Chondrocyte (in vitro differentiated cells): ENCODE measurements at places on chromosomes 1 and 21. TPM values are rescaled to one million over a fixed set of nuclear protein-coding genes. Genes with fewer than 3 reads are reported as not detected.

The EPHA10 gene
- total RNA-seq = 0.37 TPM in 1 of 3 replicates, not detected in the others

The C1orf185 gene
- not detected in 3 replicates for total RNA-seq

The ALX3 gene
- not detected in 3 replicates for total RNA-seq

The MCOLN2 gene
- not detected in 3 replicates for total RNA-seq

The VHLL gene
- total RNA-seq = not detected in 3 replicates

The OR10Z1 gene
- not detected in 3 replicates for total RNA-seq

The LCE3D gene
- not detected in 3 replicates for total RNA-seq

DNA sequence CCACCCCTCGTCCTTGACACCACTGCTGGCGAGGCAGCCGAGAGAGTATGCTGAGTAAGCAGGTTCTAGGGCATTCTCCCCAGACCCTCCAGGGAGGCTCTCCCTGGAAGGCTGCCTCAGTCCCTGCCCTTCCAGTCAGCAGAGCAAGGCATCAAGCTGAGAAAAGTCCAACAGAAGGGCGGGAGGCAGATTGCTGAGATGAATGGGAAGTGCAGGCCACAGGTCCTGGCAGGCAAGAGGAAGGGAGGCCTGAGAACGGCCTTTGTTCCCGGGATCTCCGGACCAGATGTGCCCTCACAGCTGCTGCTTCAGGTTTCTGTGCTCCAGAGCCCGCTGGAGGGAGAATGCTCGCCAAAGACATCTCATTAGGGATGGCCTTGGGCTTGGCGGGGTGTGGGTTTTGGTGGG lies 270.0 kb upstream of the VAMP3 start:
- no peaks in the 10 kb centered on the region for H3K4me1 ChIP-seq
- no peak overlapping the region for H3K4me3 ChIP-seq
- DNase-seq = no peak
- H3K27me3 ChIP-seq = no peaks in the 10 kb centered on the region

- H3K4me1 ChIP-seq = peaks cover 13% of the 10 kb centered on the region
- DNase-seq = no peak
- peaks cover 2% of the 10 kb centered on the region for H3K36me3 ChIP-seq
- H3K27ac ChIP-seq = no peak overlapping the region
Measured at GRCh38 chr1:114671011-114671938, 1.4 kb upstream of the DENND2C start.

DNA sequence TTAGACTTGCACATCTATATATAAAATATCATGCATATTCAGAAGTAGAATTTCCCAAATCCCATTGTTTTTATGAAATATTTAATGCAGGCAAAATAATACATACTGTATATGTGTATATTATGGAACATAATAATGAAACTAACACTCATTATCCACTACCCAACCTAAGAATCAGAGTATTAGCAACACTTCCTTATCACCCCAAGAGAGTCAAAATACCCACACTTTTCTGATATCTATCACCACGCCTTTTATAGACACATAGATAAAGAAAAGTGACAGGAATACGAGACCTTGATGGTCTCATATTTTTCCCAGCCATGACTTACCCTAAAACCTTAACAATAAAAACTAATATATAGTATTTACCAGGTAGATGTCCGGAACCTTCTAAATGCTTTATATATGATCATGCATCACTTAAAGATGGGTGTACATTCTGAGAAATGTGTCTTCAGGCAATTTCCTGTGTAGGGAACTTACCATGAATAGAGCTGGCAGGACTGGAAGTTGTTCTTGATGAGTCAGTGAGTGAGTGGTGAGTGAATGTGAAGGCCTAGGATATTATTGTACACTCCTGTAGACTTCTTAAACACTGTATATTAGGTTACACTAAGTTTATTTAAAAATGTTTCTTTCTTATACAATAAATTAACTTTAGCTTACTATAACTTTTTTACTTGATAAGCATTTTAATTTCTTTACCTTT lies 45.5 kb downstream of the TNFSF4 start:
- no peak overlapping the region for H3K27ac ChIP-seq
- no peaks in the 10 kb centered on the region for H3K27me3 ChIP-seq
- no peak for DNase-seq

- H3K4me3 ChIP-seq = no peak overlapping the region
- peaks cover 28% of the 10 kb centered on the region for H3K36me3 ChIP-seq
- no peaks in the 10 kb centered on the region for H3K27me3 ChIP-seq
- DNase-seq = no peak
Measured at GRCh38 chr21:41277196-41277595, 39.4 kb upstream of the FAM3B start.

DNA sequence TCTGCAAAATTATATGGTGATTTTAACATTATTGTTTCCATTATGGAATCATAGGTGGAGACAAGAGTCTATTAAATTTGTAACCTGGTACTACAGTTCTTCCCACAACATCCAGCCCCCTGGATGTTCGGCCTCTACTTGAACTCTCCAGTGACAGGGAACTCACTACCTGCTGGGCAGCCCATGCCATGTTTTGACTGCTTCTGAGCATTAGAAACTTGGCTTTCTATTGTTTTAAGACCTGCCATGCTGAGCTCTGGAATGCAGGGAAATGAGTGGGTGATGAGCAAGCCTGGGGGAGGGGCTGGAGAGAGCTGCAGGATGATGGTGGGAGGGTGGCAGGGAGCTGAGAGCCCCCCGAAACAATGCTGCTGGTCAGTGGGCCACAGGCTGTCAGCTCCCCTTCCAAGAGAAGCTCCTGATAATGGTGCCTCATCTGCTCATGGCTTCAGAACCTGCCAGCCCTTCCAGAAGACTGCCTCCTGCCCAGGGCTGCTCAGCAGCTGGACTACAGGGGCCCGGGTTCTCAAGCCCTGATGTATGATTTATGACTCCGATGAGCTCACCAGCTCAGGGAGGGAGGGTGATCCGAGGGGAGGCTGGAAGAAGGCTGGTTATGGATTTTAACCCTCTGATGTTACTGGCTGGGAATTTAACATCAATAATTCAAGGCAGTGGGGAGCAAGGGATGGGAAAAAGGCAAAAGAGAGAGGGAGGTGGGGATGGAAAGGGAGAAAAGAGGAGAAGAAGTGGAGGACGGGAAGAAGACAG lies 205.0 kb downstream of the HIVEP3 start:
- H3K27ac ChIP-seq = peak overlapping the region; percentile 82
- H3K36me3 ChIP-seq = no peaks in the 10 kb centered on the region
- H3K27me3 ChIP-seq = no peaks in the 10 kb centered on the region
- no peak for DNase-seq
- H3K4me3 ChIP-seq = no peak overlapping the region
- peaks cover 26% of the 10 kb centered on the region for H3K4me1 ChIP-seq

DNA sequence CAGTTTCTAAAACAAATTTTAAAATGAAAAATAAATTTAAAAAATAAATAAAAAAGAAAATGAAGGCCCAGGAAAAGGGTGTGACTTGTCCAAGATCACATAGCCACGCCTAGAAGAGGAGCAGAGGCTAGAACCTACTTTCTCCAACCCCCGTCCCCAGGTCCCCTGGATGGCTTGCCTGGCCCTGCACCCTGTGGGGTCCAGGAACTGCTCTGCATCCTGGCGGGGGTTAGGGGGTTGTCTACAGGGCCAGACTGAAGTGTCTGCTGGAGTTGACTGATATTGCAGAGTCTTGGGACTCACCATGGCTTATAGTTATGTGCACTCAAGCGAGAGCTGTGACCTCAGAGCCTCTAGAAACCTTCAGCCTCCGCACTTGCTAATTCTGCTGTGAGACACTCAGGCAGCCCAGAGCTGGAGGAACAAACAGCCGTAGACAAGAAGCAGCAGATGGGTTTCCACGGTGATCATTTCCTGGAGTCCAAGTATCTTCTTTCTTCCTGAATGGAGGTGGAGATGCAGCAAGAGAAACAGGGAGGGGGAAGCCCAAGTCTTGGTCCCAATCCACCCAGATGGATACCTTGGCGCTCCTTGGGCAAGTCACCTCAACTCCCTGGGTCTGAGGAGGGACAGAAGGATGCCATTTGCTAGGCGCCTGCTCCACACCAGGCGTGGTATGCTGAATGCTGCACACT lies 5.2 kb upstream of the EXTL1 start:
- H3K27me3 ChIP-seq = no peaks in the 10 kb centered on the region
- H3K4me3 ChIP-seq = no peak overlapping the region
- no peak for DNase-seq
- H3K36me3 ChIP-seq = no peaks in the 10 kb centered on the region
- no peak overlapping the region for H3K27ac ChIP-seq
- peaks cover 49% of the 10 kb centered on the region for H3K4me1 ChIP-seq

GRCh38 chr1:105337420-105337819 lies 1587.7 kb downstream of the AMY1C start:
- no peaks in the 10 kb centered on the region for H3K27me3 ChIP-seq
- no peaks in the 10 kb centered on the region for H3K36me3 ChIP-seq
- H3K4me3 ChIP-seq = no peak overlapping the region
- no peaks in the 10 kb centered on the region for H3K4me1 ChIP-seq
- no peak overlapping the region for H3K27ac ChIP-seq

GRCh38 chr1:46523496-46524353 lies 27.7 kb downstream of the KNCN start:
- H3K4me3 ChIP-seq = no peak overlapping the region
- H3K36me3 ChIP-seq = no peaks in the 10 kb centered on the region
- H3K4me1 ChIP-seq = peaks cover 32% of the 10 kb centered on the region
- peak; percentile 51 for DNase-seq

GRCh38 chr1:231039161-231040018 lies 664 bp downstream of the FAM89A start:
- DNase-seq = no peak
- H3K27me3 ChIP-seq = no peaks in the 10 kb centered on the region
- H3K4me3 ChIP-seq = peak overlapping the region; percentile 72
- H3K36me3 ChIP-seq = peaks cover 2% of the 10 kb centered on the region

DNA sequence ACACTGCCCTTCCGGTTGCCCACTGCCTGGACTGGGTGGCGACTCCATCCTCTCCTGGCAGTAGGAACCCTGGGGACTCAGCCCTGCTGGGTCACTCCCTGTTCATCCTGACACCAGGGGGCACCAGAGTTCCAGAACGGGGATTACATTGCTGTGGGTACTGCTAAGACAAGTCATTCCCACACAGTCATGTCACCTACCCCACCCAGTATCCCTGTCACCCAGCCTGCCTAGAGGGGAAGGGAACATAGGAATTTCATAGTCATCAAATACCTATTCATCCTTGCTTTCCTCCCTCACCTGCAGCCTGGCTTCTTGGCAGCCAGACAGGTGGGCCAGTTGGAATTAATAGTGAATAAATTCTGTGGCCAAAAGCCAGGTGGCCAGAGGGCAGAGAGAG lies 9.8 kb upstream of the SFN start:
- peaks cover 17% of the 10 kb centered on the region for H3K4me1 ChIP-seq
- H3K27ac ChIP-seq = no peak overlapping the region
- no peak for DNase-seq
